ENCODE measurements at places on chromosomes 7 and 10.

- no peak for DNase-seq
Observed at GRCh38 chr7:30260246-30260768, 24.1 kb upstream of the ZNRF2 start.

- no peak for DNase-seq
Observed at GRCh38 chr7:123657304-123657685, 1.6 kb downstream of the LMOD2 start.

DNA sequence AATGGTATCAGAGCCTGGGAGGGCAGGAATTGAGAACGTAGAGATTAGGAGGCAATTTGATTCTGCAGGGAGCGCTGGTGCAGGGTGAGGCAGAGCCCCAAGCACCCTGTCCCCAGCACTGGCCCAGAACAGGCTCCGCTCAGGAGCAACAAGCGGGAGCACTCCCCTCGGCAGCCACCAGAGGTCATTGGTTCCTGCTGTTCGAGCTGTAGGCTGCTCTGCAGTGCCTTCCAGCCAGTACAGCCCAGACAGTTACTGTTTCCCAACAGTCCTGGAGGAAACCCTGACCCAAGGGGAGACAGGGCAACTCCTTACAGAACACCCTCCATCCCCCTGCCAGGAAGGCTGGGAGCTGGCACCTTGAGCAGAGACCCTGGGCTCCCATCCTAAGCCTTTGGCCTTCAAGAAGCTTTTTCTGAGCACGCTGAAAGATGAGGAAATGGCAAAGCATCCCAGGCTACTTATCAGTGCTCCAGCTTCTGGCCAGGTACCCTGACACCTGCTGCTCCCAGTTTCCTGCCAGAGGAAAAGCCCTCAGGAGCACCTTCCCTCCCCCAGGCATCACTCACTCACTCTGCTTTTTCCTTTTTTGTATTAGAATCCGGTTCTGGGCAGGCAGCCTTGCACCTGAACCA is 71.2 kb upstream of the EFCAB10 start:
- DNase-seq, result peak; percentile 69

- DNase-seq, result no peak
Observed at GRCh38 chr7:104296900-104297299, 31.5 kb upstream of the LHFPL3 start.
